RCC 7860 (cell line): ENCODE measurements at places on chromosomes 6 and 20.

DNA sequence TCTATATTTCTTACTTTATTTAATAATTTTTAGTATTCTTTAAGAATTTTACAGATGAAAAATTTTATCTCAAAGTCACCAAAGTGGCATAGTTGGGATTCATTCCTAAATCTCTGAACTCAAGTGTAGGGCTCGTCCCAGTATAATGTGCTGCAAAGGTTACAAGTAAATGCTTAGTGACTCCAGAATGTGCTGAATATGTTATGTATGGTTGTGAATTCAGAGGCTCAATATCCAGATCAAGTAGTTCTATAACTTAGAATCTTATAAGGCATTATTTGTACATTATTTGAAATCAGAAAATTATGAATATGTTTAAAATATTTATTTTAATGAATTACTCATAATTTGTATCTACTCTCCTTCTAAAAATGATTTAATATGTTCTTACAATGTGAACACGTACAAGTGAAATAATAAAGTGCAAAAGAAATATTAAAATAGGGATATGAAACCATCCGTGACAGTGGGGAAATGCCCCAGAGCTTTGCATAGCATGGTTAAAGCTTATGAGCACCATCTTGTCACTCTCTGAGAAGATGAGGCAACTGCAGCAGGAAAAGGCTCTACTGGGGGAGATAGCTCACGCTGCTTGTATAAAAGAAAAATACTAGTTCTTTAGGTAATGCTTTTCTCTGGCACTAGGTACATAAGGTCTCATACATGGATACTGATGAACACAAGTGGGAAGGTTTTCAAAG lies 259.0 kb downstream of the FOXC1 start:
- DNase-seq, result no peak

GRCh38 chr6:83985308-83985713 lies 48.3 kb upstream of the MRAP2 start:
- DNase-seq, result no peak

GRCh38 chr6:111601886-111602285 lies 3.8 kb downstream of the TRAF3IP2 start:
- DNase-seq, result no peak

- no peak for DNase-seq
Measured at GRCh38 chr6:15363164-15363522, 117.3 kb downstream of the JARID2 start.

DNA sequence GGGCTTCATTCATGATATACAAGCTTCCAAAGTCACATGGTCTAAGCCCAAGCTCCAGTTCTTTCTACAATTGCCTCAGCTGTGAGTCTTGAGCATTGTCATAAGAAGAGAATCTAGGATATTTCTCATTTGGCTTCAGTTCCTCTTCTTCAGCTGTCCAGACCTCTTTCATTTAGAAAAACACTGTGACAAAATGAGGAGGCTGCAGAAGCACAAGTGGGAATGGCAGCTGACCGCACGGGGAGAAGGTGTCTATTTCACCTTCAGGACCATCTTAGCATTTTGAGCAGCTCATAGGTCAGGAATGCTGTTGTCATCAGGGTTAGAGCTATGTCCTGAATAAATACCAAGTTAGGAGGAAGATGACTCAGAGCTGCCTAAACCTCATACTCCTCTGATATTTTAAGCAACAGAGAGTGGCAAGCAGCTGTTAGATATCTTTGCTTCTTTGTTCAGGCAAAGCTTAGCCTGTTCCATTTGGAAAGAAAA lies 390.1 kb upstream of the CITED2 start:
- DNase-seq, result peak; percentile 98

GRCh38 chr20:31485450-31486339 lies 10.6 kb downstream of the REM1 start:
- no peak for DNase-seq

DNA sequence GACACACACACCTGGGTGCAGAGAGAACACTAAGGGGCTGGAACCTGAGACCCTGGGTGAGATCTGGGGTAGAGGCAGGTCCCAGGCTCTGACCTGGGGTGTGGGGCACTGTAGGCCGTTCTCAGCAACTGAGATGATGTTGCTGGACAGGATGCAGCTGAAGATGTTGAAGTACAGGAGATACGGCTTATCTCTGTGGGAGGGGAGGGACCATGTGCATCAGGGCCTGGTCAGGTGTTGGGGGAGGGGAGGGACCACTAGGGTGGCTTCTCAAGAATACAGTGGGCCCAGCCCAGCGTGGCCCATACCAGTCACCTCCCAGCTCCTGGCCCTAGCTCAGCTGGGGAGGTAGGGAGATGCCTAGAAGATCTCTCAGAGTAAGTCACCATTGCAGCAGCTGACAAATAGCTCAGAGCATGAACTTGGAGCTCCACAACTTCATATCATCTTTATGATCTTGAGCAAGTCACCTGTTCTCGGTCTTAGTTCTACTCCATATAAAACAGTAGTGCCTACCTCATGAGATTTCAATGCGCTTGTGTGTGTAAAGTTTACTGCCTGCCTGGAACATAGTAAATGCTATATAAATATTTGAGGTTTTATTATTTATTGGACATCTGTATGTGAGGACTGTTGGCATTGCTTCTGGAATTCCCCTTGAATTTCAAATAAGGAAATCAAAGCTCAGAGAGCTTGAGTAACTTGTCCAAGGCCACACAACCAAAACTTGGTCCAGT lies 3.8 kb downstream of the SLC44A4 start:
- DNase-seq, result no peak

DNA sequence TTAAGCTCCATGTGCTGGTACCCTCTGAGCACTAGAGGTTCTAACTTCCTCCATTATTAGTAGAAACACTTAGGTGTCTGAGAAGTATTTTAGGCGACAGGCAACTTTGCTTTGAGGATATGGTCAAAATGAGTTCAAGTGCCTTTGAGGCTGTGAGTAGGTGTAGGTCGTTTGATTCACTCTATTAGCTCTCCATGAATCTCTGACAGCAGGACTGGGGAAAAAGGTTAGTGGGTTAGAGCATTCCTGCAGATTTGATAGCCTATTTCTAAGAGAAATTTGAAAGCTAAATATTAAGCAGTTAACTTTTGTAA lies 45.9 kb downstream of the IGF2R start:
- DNase-seq, result no peak

DNA sequence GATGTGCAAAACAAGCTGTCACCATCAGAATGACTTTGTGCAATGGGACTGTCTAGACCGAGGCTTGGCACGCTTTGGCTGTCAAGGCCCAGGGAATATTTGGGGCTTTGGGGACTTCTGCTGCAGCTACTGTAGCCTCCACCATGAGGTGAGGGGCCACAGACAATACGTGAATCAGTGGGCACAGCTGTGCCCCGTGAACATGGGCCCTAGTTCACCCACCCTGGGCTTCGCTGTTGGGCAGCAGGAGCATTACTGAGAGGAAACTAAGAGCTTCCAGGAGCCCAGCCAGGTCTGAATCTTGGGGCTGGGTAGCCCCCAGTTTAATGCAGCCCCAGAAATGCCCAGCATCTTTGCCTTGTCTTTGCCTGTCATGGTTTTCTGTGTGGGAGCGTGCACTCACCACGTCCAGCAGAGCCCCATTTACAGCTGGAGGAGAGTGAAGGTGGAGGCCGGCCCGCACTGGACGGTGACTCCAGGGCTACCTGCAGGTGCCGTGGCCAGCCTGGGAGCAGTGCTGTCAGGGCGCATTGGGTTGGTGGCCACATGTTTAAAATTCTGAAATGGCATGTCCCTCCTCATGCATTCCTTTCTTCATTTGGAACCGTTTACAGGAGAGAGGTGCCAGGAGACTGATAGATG lies 34.7 kb downstream of the DUSP22 start:
- DNase-seq, result no peak

GRCh38 chr6:136077834-136078576 lies 172.1 kb downstream of the MTFR2 start:
- DNase-seq, result peak; percentile 76

GRCh38 chr20:33251496-33251895 lies 15.7 kb downstream of the BPIFA1 start:
- no peak for DNase-seq

DNA sequence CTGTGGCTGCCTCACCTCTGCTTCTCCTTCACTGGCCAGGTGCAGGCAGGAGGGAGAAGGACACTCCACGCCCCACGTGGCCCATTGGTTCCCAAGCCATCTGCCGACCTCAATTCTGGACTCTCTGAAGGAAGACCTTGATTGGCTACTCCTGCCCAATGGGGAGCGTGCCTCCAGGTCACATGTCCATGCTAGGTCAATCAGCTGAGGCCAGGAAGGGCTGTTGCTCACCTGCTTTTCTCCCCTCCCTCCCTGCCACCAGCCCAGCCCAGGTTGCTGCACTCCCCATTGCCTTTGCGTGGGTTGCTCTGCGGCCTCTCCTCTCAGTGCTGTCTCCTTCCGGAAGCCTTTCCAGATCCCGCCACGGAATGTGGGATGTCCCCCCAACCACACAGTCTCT lies 21.9 kb upstream of the CDH4 start:
- DNase-seq, result no peak

DNA sequence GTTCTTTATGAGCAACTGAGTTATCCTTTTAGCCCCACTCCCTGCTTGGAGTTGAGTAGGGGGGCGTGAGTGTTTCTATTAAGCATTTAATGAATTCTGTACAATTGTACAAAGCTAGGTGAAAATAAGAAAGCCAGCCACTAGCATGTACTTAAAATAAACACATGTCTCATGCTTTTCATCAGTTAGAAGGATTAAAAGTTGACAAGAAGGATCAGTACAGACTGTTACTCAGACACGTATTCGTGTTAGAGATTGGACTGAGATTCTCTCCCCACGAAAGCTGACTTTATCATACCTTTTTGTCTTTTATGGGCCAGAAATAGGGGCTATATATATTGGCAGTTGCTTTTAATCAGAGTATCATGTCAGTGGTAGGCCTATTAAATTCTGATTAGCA lies 1.7 kb downstream of the HSF2 start:
- DNase-seq, result no peak
